Choroid plexus epithelial cell (primary cell): ENCODE measurements at places on chromosomes 1 and 21.
A peak's percentile ranks its signal among the peaks of the same experiment; 100 is the strongest.

- DNase-seq = peak; percentile 13
These were observed 14.3 kb downstream of the SETD4 start for GRCh38 chr21:36045993-36046392.

- DNase-seq = no peak
These were observed 109.9 kb downstream of the TAS1R2 start for GRCh38 chr1:18749569-18749968.

- DNase-seq = no peak
These were observed 10.6 kb downstream of the CNR2 start for GRCh38 chr1:23902321-23903278.

DNA sequence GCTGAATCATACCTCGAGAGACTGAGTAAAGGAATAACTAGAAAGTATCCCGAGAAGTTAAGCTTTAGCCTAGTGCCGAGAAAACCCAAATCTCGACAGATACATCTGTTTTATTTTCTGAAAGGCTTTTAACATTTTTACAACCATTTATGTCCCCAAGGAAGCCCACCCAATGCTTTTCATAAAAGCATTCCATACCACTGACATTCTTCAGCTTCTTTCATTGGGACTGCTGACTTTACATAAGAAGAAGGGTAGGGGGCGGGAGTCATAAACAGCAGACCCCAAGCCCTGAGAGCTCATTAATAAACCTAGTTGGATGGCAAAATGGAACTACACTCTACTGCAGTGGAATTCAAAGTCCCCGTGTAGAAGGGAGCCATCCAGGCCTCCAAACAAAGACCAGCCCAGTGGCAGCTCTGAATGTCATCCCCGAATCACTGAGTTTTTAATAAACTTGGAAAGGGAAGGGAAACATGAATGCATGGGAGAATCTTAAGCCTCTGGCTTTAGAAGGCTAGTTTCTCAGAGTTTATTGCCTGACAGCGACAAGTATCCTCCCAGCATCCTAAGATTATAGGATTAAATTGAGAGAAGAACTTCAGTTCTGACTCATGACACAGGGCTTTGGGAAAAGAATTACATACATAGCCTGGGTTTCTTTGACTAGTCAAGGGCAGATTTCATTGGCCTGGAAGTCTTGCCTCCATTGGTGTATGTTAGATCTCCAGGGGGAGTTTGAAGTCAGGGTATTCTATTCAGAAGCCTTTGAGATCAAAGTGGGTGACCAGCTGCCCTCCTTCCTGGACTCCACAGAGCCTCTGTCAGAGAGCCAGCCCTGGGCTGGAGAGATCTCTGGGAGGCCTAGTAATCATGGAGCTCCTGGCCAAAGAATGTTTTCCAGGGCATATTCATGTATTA, 3.7 kb downstream of the ATF3 start:
- no peak for DNase-seq

GRCh38 chr1:86445919-86446318, 21.9 kb downstream of the CLCA2 start:
- DNase-seq = no peak

DNA sequence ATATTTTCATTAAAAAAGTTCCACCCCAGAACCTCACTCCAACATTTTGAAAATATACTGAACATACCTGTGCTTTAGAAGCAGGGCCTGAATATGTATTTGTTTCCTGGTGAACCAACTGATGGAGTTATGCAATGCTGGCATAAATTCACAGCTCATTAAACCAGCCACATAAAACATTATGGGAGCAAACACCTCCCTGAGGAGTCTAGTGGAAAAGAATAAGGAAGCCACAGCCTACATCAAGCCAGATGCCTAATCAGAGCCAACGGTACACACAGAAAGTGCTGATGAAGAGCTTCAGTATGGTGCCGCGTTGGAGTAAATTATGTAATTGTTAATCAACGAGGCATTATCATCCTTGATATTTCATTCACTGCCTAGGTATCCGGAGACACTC, 199.5 kb downstream of the AJAP1 start:
- DNase-seq = no peak

DNA sequence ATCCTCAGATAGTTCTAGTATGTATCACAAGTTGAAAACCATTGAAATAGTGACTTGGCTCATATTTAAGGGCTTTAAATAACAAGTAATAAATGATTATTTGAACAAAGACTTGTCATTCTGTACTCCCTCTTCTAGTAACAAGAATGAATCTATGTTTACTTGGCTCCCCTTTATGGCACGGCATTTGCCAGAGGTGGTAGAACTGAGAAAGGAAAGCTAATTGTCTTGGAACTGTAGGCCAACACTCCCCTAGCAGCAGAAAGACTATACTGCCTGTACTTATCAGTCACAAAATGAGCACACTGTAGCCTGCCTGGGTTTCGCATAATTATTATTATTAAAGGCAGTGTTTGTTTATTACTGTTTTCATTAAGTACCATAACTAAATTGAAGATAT, 29.6 kb upstream of the SMYD2 start:
- no peak for DNase-seq

DNA sequence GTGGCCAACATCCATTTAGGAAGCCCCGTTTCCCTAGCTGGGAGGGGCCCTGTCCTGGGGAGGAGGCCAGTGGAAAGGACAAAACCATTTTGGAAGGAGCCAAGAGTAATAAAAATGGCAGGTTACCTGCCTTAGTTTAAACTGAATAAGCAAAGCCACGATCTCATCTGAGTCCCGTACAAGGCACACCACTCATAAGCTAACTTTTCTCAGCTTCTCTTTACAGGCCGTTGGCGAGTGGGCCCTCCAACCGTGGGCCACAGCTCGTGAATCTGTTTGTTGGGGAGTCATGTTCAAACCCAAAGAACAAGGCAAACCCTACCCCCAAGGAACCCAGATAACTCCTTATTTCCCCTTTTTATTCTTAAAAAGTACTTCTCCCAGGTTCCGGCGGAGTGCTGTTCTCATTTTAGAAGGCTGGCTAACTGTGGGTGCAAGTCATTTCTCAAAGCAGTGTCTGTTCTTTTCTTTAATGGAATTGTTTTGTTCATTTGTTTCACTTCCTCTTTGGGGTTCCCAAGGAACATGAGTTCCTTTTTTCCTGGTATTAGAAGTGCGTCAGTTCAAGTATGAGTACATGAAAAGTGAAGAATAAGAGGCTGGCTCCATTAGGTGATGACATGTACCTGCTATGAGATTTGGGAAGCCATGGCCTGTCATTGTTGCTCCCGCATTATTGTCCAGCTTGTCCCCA, 89.0 kb downstream of the PSMG1 start:
- no peak for DNase-seq

DNA sequence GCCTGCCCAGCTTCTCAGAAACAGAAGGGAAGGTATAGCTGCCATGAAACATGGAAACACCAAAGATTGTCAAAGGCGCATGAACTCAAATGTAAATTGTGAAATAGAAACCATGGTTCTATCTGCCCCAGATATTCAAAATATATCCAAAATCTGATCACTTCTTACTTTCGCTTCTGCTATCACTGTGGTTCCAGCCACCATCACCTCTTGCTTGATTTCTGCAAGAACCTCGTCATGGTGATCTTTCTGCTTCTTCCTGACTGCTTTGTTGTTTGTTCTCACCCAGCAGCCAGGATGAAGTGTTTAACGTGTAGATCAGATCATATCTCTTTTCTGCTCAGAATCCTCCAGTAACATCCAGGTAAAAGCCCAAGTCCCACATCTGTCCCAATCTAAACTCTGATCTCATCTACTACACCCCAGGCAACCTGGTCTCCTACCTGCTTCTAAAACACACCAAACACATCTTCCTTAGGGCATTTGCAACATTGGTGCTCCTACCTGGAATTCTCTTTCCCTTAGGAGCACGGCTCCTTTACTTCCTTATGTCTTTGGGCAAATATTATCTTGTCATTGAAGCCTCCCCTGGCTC, 10.5 kb upstream of the LMO4 start:
- DNase-seq = no peak

DNA sequence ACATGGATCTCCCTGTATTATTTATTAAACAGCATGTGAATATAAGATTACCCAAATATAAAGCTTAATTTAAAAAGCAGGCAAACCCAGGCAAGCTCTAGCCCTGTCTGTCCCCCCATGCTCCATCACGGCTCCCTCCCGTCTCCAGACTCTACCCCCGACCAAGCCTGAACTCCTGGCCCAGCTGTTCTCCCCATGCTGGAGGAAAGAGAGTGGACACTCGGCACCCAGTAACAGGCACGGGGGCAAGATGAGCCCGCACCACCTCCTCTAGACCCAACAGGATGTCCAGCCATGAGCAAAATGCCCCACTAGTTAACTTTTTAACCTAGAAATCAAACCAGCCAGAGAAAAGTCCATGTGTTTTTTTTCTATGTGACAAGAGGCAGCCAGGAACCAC, 19.3 kb downstream of the SLC19A1 start:
- DNase-seq = no peak

DNA sequence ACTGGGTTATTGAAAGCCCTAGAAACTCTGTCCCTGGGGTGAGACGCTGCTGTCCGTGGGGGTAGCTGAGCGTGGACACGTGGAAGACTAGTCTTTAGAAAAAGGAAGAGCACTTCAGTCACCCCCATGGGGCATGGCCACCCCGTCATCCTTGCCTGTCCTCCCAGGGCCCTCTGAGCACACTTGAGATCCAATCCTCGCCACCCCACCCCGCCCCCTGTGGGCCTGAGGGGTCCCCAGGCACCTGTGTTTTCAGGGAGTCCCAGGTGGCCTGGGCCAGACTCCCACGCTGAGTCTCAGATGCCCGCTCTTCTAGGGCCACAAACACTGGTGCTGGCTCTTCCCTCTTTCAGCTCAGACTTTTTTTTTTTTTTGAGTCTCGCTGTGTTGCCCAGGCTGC, 2.5 kb downstream of the PRKCZ start:
- DNase-seq = no peak

DNA sequence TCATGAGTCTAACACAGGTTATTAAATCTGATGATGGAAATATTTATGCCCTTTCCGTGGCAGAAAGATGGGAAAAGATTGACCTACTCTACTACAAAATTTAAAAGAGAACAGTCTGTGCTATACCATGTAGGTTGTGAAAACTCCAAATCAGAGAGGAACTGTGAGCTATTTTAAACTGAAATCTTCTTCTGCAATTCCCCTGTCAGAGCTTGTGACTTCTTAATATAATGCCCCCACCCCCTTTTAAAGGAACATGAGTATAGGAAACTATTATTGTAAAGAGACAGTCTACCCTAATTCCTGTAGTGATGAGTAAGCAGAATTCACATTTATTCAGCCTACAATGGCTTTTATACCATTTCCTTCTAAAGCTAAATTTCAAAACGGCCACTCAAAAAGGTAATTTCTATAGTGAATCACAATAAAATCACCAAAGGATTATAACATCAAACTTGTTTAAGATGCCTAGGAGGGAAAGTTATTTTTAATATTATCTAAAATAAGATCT, 11.7 kb downstream of the DSCAM start:
- DNase-seq = no peak

GRCh38 chr1:173220157-173220556, 13.0 kb upstream of the TNFSF4 start:
- no peak for DNase-seq

DNA sequence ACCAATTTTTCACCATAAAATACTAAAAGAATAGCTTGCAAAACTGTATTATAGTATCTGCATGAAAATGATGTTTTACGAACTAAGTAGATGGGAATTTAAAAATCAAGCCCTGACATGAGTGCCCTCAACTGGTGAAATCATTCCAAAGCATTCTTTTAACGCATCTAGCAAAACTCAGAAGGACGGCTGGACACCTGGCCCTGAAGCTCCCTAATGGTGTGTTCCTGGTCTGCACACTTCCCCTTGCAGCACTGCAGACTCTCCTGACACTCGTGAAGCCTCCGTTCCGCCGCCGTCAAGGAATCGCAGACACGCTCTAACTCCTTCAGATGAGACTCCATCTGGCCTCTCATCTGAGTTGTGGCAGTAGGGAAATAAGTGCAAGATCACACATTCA, 39.9 kb downstream of the ODF2L start:
- no peak for DNase-seq

- no peak for DNase-seq
These were observed 22.2 kb downstream of the LDLRAP1 start for GRCh38 chr1:25565626-25566025.

DNA sequence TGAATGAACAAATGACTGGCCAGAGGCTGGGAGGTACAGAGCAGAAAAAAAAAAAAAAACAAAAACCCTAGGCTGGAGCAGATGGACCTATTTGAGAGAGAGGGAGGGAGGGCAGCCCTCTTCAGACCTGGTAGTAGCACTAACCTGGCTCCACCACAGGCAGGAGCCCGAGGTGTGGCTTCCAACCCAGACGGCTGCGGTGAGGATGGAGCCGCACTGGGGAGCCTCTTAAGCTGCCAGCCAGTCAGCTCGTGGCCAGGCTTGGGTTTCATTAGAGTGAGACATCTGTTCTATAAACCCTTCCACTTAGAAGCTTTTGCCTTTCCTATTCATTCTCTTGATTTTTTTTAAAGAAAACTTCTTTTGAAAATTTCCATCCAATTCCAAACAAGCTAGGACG, 16.8 kb downstream of the LGR6 start:
- DNase-seq = peak; percentile 48

- DNase-seq = no peak
These were observed 595.0 kb downstream of the NEGR1 start for GRCh38 chr1:71687376-71687775.

DNA sequence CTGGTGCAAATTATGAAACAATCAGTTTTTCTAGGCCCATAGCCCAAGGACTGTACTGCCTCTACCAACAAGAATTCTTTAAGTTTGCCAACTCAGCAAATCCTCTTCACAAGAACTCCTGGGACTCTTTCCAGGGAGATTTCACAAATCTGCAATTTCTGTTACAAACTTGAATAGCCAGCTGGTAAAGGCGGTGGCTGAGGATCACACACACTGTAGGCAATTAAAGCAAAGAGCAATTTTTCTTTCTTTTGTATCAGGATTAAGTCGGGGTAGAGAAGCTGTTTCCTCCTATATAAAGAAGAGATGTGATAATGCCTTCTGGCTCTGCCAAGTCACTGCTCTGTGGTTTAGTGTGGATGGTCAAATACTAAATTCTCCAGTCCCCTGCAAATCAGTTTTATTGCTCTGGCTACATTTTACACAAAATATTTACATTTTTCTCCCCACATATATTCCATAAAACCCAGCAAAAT, 1.7 kb downstream of the ALDH9A1 start:
- DNase-seq = peak; percentile 96

GRCh38 chr1:159077120-159077961, 775 bp upstream of the AIM2 start:
- no peak for DNase-seq

GRCh38 chr1:201318504-201319340, 35.4 kb downstream of the PKP1 start:
- DNase-seq = no peak
